ENCODE measurements at places on chromosomes 7 and 10.

GRCh38 chr7:69452797-69453196, 145.5 kb upstream of the AUTS2 start:
- DNase-seq = no peak

DNA sequence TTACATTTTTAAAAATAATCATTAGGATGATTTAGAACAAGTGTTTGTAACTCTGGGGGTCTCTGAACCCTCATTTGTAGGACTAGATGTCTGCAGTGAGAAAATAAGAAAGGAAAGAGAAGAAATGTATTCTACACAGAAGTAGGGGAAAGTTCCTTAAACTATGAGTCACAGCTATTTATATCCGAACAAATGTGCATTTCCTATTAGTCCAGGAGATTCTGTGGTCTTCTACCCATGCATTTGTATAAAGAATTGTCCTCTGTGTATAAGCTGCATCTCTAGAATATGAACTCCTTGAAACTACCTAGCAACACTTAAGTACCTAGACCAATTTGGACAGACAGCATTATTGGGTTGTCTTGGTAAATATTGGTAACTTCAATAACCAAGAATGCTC, 15.9 kb upstream of the CD36 start:
- no peak for DNase-seq

DNA sequence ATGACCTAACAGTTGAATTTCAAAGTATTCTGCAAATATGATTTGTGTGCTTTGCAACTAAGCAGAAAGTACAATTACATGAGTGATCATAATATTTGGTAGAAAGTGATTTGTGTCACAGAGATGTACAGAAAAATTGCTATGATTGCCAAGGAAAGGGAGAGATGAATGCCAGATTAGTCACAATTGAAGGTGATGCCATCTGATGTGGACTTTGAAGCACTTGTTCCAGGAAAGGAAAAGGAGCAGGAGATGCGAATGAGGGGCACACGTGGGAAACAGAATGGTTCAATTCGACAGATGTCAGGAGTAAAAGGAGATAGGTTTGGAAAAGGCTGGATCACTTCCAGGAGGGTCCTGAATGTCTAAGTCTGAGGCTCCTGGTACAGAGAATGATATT, 153.1 kb upstream of the LAMB4 start:
- no peak for DNase-seq

- DNase-seq = no peak
These were observed 76.1 kb upstream of the DUSP5 start for GRCh38 chr10:110421512-110422138.
